ENCODE measurements at places on chromosomes 5 and 9.

- DNase-seq = no peak
Observed at GRCh38 chr9:15357050-15357653, 50.1 kb upstream of the TTC39B start.

DNA sequence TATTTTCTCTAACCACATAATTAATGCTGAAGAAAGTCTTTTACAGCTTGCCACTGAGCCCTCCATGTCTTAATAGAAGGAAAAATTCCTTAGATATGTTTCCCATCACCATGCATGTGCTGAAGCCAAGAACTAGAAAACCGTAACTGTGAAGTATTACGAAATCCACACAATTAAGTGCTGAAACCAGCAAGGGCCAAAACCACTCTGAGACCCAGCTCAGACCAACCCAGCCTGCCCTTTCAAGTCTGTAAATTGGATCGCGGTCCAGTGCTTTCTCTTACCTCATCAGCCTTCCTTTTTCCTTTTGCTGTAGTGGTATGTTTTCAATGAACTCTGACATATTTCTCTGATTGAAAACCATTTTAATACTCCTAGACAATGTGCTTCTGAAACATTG is 26.3 kb downstream of the SEMA5A start:
- peak; percentile 47 for DNase-seq

- no peak for DNase-seq
Observed at GRCh38 chr5:173192561-173192960, 42.4 kb downstream of the NKX2-5 start.

DNA sequence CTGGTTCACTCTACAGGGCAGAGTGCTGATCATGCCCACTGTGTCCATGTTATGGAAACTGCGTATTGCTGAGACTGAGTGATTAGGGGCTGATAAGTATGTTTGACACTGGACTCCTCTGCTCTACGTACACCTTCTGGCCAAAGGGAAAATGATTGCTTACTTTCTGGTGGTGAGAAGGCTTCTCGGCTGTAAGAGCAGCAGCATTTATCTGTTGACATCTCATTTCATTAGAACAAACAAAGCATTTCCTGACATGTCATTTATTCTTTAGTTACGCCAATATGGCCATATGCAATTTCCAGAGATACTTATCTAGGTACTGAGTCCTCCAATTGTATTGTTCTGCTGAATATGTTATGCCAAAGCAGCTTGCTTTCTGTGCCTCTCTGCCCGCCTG is 5.6 kb downstream of the FAXDC2 start:
- DNase-seq = no peak

- no peak for DNase-seq
Observed at GRCh38 chr5:163407034-163407655, 30.2 kb upstream of the CCNG1 start.

- peak; percentile 44 for DNase-seq
Observed at GRCh38 chr5:10441083-10441991, at the start of gene ROPN1L. TSS of gene ROPN1L (plus strand) at chr5:10441879. CDS start at chr5:10442168, 289 bp downstream.

GRCh38 chr5:1783216-1783554 is 16.5 kb downstream of the MRPL36 start:
- DNase-seq = no peak

Measured in BJ (cell line).